ENCODE measurements at places on chromosomes 5 and 9.

GRCh38 chr9:7578951-7579350 is 220.6 kb downstream of the DMAC1 start:
- no peak for DNase-seq

- DNase-seq = no peak
Measured at GRCh38 chr9:23638011-23638410, 188.0 kb downstream of the ELAVL2 start.

DNA sequence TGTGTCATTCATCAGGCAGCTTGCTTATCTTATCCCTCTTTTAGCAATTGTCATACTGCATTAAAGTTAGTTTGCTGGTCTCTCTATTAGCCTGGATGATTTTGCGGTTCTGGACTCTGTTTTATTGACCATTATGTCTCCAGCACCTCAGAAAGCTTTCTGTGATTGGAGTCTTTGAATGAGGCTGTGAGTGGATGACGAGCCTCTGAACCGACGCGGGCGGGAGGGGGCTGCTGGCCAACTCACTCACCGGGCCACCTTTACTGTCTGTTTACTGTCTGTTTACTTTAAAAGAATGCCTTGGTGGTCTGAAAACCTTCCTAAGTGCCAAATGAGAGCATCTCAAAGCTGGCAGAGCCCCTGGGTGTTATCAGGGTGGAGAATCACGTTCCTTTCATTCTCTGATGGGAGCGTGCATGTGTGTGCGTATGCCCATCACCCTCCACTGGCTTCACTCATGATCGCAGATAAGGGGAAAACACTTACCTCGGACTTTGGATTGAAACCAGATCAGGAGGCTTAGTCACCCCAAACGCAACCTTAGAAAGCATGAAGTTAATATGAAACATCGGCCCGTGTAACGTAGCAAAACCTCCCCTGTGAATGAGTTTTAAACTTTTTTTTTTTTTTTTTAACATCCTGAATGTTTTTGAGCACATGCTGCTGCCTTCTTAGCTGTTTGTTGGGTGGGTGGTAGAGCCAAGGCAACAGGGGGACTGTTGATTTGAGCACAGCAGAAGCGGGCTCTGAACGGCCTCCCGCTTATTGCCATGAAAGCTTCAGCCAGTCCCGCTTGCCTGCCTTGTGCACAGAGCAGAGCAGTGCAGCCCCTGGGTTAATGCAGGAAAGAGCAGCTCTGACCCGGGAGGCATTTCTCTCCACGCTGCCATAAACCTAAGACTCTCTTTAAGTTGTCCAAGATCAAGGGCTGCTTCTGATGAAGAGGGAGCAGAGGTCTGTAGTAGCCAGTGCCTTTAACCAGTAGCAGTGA is 173.6 kb downstream of the GADD45G start:
- no peak for DNase-seq

GRCh38 chr9:121368138-121368522 is 1.9 kb downstream of the STOM start:
- peak; percentile 55 for DNase-seq

GRCh38 chr5:176533390-176533789 is 3.8 kb downstream of the RNF44 start:
- DNase-seq = no peak

DNA sequence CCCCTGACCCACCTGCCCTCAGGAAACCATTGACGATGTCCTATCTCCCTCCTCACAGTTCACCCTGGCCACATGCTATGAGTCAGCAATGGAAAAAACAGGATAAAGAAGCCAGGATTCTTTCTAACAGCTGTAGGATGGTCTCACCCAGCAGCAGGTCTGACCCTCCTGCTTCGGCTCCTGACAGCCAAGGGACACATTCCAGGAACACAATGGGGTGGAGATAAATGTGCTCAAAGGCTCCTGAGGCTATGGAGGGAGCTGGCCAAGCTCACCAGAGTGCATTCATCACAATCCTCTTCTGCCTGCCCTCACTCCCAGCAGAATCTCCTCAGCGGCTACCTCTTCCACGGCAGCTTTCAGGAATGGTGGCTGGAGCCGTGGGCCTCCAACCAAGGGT is 170.3 kb downstream of the PJA2 start:
- no peak for DNase-seq

DNA sequence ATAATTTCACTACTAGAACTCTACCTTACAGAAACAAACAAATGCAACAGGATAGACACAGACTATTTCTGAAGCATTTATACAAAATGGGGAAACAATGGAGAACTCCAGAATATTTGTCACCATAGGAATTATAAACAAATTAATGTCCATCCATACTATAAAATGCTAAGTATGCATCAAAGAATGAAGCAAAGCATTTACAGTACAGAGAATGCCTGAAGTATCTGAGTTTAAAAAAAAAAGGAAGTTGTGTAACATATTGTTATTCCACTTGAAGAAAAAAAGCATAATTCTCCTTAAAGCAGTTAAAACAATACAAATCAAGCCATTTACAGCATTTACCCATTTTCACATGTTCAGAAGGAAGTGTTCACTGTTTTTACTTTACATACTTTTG is 53.0 kb downstream of the DROSHA start:
- DNase-seq = no peak

GRCh38 chr5:73266925-73267765 is 94.2 kb downstream of the TMEM174 start:
- no peak for DNase-seq

DNA sequence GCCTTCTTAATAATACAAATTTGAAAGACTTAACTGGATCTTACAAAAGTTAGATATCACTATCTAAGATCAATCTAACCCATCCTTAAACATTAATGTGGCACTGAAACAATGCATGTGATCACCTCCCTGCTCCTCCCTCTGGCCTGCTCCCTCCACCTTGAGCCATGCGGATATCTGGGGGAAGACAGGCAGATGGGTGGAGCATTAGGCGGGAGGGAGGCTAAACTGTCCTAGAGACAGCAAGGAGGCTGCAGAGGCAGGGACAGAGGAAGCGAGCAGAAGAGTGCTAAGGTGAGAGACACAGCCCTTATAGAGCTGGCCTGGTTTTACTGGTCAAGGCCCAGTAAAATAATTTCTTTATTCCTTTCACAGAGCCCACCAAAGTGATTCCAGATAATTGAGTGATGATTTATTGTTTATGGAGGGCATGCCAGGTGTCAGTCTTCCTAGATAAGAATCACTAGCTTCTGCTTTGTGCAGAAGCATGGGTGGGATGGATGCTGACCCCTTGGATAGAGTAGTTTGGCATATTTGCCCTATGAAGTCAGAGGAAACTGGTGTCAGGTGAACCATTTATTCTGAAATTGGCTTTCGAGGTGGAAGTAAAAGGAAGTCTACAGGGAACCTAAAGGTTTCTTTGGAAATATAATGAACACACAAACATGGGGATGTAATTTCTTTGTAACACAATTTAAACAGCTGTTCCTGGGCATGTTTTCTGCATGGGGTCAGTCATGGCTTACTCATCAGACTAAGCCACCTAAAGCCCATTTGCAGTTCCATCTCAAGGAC is 188.3 kb downstream of the GNAQ start:
- peak; percentile 22 for DNase-seq

DNA sequence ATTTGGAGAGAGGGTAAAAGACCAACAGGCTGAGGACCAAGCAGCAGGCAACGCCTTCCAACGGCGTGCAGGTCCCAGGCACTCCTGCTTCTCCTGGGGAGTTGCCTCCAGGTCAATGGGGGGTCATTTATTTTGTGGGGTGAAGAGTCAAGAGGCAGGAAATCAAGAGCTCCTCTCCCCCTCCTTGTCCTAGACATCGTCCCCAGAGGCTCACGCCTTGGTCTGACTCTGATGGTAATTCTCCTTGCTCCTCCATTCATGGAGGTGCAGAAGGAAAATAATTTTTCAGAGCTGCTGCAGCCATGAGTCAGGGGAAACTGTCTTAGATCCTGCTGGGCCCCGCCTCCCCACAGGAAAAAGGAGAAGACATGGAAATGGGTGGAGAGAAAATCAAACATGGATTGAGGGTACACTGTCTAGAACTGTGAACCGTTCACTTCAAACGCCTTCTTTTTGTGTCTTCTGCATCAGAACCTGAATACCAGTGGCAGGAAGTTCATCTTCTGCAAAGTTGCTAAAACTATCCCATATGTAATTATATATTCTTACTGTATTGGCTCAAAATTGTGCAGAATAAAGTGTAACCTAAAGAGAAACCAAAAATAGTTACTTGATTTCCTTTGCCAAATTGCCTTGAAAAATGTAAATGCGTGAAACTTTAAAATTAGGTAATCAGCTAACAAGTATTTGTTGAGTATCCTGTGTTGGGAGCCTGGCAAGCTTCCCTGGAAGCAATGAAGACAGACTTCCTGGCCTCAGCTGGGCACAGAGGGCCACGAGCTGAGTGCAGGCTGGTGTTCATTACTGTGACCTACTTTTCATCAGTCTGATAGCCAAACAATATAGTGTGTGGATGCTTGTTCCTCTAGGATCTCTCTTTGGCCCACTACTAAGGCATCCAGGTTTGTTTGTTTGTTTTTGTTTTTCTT is 142.0 kb downstream of the CMYA5 start:
- DNase-seq = no peak

DNA sequence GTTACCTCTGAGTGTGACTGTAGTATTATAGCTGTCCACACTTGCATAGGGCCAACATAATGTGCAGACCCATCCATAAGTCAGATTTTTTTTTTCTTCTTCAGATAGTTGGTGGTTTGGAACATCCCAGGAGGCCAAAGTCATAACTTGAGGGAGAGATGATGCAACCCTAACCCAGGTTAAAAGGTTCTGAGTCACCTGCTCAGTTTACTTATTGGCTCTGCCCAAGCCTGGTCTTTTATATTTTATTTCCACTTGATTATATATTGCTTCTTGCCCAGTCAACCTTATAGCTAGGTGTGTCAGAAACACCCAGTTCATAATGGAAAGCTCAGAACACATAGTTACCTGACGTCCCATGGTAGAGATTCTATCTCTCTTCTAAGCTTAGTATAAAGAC is 113.1 kb upstream of the PCSK1 start:
- no peak for DNase-seq

- no peak for DNase-seq
Measured at GRCh38 chr5:159362220-159362619, 31.9 kb upstream of the IL12B start.

GRCh38 chr9:123378025-123378424 is 22.0 kb downstream of the CRB2 start:
- no peak for DNase-seq

DNA sequence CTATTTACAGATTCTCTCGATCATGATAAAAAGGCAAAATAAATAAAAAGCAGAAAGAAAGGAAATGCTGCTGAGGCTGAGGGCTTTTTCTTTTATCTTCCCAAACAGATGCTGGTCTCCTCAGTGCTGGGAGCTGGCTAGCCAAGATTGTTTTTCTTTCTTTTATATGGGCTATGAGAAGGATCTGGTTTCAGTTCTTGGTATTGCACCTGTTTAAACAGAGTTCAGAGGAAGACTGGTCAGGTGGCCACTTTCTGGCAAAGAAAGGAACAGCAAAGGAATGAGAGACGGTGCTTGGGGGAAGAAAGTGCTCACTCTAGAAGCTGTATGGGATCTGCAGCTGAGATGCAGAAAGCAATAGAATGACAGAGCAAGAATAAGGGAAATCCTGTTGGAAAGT is 88.9 kb downstream of the SLF1 start:
- no peak for DNase-seq

DNA sequence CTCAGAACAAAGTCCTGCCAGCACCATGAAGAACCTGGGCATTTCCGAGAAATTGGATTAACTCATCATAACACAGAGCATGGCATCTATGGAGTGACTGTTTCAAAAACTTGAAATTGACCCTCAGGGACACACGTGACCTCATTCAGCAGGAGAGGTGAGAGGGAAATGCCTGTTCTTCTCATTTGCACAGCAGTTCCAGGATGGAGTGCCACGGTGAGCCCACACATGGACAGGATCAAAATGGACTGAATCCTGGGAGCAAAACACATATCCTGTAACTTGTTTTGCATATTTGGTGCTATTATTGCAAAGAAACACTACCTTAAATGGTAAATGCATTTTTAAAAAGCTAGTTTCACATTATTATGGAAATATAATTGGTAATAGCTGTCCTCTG is 256.1 kb upstream of the IRX2 start:
- DNase-seq = no peak

DNA sequence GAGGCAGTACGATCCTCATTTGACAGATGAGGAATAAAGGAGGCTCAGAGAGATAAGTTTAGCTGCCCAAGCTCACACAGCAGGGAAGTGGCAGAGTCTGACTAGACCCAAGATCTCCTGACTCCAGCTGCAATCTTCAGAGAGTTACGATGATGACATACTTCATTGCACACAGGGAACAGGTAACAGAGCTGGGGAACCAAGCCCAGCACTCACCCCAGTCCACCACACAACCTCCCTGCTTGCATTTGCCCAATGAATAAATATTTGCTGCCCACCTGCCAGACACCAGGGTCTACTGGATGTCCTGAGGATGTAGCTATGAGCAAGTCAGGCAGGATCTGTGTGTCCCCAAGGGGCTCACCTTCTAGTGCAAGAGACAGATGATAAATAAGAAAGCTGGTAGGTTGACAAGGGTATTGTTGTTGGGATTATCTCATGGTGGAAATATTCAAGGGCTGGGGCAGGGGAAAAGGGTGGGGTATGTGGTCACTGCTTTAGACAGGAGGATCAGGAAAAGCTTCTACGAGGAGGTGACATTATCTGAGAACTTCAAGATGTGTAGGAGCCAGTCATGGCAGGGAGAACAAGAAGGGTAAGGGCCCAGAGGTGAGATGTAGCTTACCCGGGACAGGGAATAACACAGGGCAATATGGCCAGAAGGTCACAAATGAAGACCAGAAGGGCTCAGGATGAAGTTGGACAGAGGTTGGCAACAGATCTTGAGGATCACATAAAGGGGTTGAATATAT is 28.6 kb upstream of the CPEB4 start:
- DNase-seq = peak; percentile 75

- DNase-seq = no peak
Measured at GRCh38 chr9:89493181-89493580, 4.7 kb downstream of the SEMA4D start.

GRCh38 chr9:77756449-77756848 is 108.3 kb upstream of the GNA14 start:
- no peak for DNase-seq

DNA sequence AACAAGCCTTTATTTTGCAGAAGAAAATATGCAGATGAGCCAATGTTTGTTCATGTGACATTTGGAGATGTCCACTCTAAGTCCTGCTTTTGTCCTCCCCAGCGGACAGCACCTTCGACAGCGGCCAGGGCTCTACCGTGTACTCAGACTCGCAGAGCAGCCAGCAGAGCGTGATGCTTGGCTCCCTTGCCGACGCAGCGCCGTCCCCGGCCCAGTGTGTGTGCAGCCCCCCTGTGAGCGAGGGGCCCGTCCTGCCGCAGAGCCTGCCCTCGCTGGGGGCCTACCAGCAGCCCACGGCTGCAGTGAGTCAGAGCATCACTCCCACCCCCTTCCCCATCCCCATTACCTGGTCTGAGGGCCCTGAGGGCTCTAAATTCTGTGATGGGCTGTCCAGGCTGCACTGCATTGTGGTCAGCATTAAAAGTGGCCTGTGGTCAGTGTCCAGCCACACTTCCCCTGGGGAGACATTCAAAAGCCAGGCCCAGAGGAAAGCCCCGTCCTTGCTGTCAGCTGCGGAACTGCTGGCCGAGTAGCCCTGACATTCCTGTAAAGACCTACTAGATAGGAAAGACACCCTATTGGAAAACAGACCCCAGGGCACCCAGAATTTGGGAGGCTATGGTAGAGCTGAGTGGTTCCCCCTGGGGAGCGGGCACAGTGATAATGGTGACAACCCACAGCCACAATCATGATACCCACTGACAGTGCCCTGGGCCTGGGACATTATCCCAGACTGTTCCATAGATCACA is 69.0 kb downstream of the WNK2 start:
- DNase-seq = no peak

- DNase-seq = peak; percentile 35
Measured at GRCh38 chr9:133375116-133375723, 640 bp downstream of the SURF4 start.

GRCh38 chr9:127384016-127384730 is 12.8 kb upstream of the SLC2A8 start:
- DNase-seq = no peak

Measured in hematopoietic multipotent progenitor cell treated with erythropoietin and hydrocortisone succinate and interleukin-3 and kit ligand, for 15 days (in vitro differentiated cells).